Trophoblast cell (in vitro differentiated cells and primary cell): ENCODE measurements at places on chromosomes 3 and 15.
A peak's percentile ranks its signal among the peaks of the same experiment; 100 is the strongest.

GRCh38 chr3:46281551-46281950 lies 39.3 kb downstream of the CCR3 start:
- DNase-seq, result no peak

DNA sequence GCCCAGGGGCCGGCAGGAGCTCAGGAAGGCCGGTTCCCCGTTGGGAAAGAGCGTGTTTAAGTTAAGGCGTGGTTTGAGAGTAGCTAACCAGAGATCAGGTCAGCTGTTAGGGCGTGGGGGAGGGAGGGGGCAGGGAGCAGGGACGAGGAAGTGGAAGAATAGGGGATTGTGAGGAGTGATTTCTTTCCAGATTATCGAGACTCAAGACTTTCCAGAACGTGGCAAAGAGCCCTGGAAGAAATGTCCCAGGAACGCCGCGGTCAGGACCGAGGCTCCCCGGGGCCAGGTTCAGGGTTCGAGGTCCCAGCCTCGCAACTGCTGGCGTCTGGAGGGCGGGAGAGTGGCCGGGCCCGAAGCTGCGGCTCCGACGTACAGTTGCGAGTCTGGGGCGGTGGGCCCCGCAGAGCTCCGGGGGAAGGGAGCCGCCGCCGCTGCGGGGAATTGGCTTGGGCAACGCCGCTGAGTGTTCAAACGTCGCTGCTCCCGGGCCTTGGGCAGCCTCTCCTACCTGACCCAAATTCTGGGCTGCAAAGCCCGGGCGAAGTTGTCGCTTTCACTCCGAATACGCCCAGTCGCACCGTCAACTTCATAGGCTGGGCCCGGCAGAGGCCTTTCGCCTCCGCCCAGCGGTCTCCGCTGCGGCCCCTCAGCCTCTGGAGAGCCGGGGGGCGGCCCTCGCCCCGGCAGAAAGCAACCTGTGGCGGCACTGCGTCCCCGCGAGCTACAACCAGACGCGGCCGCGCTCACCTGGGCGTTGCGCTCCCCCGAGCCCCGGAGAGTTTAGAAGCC lies 9.5 kb downstream of the ISL2 start:
- DNase-seq, result peak; percentile 35

DNA sequence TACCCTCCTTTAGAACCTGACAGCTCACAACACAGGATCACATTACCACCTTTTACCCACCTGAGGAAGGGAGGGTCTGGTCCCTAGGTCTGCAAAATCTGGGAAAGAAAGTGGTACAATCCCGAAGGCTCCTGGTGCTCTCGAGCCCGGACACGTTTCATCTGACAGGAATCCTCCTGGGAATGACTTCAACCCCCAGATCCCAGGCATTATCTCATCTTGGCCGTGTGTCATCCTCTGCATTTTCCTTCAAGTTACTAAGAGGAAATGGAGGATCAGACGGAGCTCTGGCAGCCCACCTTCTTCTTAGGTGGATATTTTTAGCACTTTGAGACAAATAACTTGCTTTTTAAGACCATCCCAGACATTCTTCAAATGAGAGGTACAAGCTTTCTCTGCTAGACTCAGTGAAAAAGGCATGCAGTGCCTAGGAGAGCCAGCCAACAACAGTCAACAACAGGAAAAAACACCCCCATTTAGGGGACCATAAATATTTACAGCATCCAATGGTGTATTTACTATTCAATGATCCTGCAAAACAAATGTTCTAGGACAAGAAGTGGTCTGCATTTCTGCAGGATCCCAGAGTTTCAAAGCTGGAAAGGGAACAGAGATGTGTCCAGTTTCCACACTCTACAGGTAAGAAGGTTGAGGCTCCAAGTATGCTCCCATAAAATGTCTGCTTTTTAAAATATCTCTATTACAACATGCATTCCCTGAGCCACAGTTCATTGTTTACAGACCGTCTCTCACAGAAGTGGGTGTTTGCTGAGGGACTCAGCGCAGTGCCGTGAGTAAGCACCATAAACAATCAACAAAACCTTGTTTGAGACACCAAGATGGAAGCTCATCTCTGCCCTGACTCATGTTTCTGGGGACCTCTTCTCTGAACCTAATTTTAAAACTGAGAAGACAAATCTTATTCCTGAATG lies 38.3 kb upstream of the ARHGEF3 start:
- DNase-seq, result peak; percentile 46

DNA sequence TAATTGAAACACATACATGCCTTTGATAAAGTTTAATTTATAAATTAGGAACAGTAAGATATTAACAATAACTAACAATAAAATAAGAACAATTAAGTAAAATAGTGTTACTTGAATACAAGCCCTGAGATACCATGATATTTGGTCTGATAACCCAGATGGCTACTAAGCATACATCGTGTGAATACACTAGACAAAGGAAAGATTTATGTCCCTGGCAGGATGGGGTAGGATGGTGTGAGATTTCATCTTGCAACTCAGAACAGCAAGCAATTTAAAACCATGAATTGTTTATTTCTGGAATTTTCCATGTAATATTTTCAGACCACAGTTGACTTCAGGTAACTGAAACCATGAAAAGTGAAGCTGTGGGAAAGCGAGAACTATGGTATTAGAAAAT lies 169.5 kb downstream of the DIPK2A start:
- DNase-seq, result no peak

GRCh38 chr15:74451861-74452835 lies 8.8 kb downstream of the UBL7 start:
- peak; percentile 85 for DNase-seq
